ENCODE measurements at places on chromosomes 4 and X.

DNA sequence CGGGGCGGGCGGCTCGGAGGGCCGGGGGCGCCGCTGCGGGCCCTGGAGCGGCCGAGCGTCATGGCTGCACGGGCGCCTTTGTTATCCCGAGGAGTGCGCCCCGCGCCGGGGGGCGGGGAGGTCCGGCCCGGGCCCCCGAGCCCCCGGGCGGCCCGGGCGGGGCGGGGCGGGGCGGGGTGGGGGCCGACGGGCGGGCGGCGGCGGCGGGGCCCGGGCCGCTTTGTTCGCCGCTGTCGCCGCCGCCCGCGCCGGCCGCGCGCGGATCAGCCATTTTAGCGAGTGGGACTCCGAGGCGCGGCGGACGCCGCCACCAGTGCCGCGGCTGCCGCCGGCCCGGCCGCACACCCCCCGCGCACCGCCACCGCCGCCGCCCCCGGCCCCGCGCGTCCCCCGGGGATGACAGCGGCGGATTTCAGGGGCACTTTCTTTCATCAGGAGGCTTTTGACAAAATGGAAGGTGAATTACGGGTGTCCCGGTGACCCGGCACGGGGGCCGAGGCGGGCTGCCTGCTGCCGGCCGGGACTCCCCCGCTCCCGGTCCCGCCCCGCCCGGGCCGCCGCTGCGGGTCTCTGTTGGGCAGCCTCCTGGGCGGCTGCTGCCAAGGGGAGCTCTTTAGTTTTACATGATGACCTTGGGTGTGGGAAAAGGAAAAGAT, 1.2 kb downstream of the HMGB3 start:
- no peak for DNase-seq

GRCh38 chrX:47184486-47184885, 9.1 kb upstream of the UBA1 start:
- DNase-seq = no peak

DNA sequence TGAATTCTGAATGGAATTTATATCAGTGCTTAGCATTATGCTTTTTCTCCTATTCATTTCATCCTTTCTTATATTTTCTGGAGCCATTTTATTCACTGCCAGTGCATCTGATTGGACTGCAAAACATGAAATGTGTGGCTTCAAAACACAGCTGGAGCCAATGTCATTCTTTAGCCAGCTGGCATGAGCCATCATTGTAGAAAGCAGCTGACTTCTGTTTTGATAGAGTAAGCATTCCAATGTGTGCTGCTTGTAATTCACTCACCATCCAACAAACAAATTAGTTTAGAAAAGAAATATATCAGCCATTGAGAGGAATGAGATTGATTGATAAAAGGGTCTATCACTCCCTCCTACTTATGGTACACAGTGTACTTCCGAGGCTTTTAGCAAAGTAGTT, 2616.0 kb downstream of the ARAP2 start:
- no peak for DNase-seq

GRCh38 chr4:53659112-53659511, 67.8 kb upstream of the LNX1 start:
- no peak for DNase-seq

DNA sequence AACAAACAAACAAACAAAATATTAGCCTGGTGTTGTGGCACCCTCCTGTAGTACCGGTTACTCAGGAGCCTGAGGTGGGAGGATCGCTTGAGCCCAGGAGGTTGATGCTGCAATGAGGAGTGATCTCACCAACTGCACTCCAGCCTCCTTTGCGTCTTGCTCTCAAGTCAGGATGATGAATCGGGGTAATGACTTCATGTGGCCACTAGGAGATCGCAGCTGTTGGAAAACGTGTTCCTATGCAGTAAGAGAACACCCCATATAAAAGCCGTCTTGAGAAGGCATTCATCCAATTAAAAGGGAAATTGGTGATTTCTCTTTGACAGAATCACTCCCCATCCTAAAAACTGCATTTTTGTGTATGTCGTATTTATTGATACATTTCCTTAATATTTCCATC, 6.9 kb downstream of the CCNB3 start:
- peak; percentile 7 for DNase-seq

GRCh38 chr4:109022961-109023360, 260.1 kb upstream of the ETNPPL start:
- peak; percentile 47 for DNase-seq

Data from fibroblast of villous mesenchyme (primary cell).